ENCODE measurements at places on chromosomes 11 and 22.

GRCh38 chr22:43825651-43826050, 13.5 kb upstream of the EFCAB6 start:
- DNase-seq, result no peak

- DNase-seq, result no peak
Observed at GRCh38 chr11:77038825-77039326, 4.7 kb downstream of the B3GNT6 start.

GRCh38 chr11:13276454-13276831, 1.1 kb upstream of the BMAL1 start:
- no peak for DNase-seq

DNA sequence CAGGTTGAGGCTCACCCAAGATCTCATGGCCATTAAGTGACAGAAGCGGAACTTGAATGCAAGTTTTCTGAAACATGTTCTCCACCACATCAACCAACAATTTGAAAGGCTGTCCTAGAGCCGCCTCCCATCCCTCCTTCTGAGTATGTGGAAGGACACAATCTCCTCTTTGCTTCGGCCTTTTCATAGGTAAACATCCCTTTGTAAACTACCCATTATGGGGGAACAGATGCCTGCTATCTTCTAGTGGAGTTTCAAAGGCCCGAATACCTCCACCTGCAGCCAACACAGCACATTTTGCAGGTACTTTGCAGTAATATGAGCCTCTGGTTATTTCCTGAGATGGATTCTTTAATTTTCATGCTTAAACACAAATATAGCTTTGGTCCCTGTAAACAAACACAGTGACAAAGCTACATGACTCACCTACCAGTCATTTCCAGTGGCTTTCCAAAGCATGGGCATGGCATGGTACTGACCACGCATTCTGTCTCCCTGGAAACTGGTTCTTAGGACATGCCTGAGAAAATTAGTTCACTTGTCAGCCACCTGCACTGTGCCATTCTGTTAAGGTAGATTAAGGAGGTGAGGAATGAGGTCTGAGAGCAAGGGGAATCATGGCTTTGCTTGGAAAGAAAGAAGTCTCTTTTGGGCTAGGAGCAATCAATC, 60.2 kb downstream of the EHF start:
- DNase-seq, result peak; percentile 53
